Right renal cortex interstitium (tissue), 3 donors: ENCODE measurements at places on chromosomes 4 and X.

DNA sequence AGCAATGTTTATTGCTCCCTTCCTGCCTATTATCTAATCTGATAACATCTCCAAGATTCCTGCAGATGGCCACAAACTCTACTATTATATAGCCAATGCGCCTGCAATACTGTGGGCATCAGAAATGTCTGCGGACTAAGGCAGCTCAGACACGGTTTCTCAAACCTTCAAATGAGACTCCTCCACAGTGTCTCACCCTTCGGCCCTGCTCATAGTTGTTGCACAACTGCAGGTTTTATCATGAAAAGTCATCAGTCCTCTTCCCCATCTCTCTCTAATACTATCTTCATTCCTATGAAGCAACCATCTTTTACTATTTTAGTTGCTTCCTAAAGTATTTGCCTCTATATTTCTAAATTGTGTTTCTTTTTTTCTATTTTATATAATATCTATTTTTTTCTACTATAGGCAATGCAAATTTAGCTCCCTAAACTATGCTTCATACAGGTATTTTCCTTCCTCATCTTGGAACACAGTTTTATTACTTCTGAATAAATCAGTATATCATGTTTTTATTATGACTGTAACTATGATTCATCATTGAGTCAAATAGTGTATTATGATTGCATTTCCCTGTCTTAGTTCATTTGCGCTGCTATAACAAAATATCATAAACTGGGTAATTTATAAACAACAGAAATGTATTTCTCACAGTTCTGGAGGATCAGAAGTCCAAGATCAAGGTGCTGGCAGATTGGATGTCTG lies 129.7 kb upstream of the EDNRA start:
- DNase-seq = no peak

DNA sequence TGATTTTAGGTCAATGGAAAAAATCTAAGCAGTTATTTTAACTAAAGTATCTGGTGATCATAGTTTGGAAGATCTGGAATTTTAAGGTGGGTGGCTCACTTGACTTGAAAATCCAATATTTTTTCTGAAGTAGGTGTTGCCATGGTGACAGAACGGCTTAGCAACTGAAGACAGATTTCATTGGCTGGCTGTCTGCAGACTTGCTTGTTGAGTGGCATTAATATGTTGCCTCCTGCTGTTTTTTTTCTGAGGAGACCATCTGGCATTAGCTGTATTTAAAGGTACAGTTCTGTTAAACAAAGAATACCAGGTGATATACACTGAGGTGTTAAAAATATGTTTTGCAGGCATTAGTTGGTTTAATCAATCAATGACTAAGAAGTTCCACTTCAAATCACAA lies 19.8 kb downstream of the CPE start:
- no peak for DNase-seq

- DNase-seq = no peak
These were observed 347.7 kb downstream of the FBXO8 start for GRCh38 chr4:173935622-173936405.

- no peak for DNase-seq
These were observed 269.3 kb downstream of the GPM6A start for GRCh38 chr4:175542786-175543185.

DNA sequence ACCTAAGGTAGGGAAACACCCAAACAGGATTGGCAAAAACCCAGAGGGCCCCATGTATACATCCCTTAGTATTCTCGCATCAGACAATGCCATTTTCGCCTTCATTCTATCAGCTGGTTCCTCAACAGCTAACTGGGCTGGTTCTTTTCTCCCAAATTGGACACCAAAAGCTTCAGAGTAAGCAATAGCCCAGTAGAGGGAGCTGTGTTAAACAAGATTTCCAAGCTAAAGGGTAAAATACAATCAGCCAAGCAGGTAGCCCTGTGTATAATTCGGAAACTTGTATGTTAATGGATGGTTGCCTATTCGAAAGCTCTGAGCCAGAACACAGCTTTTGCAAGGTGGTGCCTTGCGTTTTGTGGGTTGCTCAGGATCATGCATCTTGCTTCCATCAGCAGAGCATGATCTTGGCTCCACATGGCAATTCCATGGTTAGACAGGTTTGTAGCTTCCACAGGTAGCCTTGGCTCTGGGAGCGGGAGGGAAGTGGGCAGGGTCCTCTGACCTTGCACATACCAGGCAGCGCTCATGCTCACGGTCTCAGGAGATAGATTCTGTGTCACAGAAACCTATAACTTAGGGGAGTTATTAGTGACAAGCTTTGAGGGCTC lies 115.2 kb upstream of the LNX1 start:
- peak; percentile 36 for DNase-seq
